Thoracic aorta (tissue), 2 donors: ENCODE measurements at places on chromosomes 2 and 18.

GRCh38 chr2:240351088-240351741 lies 84.2 kb upstream of the GPC1 start:
- DNase-seq, result no peak

DNA sequence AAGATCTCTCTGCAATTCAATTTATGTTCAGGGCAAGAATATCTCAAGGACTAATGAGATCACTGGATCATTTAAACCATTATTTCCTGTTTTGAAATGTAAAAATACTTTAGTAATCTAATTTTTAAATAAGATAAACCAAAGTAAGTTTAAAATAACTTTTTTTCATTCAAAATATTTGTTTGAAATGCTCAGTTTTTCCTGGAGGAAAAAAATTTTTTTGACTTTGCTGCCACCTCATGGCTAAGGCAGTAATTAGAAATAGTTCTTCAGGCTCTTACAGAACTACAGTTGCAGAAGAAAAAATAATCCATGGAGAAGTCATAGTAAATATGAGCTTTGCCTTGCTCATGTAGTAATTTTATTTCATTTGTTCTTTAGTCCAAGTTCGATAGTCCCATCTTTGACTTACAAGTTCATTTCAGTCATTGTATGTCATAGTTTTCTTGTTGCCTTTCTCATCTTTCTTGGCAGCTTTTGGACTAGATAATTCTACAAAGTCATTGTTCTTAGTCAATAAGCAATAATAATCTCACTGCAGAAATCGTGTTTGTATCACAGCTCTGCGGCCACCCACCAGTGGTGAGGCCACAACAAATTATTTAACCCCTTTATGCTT lies 127.4 kb downstream of the DPP4 start:
- DNase-seq, result no peak

DNA sequence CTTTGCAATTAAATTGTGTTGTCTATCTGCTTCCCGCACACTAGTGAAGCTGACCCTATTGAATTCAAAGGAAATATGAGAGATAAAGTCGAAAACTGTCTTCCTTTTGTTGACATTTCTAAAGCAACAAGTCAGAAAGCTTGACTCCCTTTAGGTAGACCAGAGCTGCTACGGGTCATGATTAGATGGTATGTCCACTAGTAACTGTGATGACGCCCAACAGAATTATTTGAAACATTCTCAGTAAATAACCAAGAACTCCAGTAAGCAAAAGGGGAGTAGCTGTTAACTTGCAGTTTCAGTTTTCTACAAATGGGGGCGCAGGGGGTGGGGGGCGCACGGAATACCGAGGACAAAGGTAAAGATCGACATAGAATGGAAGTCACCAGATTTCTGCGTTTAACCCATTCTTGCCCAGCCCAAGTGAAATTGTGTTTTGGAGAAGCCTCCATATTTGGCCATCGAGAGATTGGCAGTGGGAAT lies 56.4 kb downstream of the CRIM1 start:
- no peak for DNase-seq

DNA sequence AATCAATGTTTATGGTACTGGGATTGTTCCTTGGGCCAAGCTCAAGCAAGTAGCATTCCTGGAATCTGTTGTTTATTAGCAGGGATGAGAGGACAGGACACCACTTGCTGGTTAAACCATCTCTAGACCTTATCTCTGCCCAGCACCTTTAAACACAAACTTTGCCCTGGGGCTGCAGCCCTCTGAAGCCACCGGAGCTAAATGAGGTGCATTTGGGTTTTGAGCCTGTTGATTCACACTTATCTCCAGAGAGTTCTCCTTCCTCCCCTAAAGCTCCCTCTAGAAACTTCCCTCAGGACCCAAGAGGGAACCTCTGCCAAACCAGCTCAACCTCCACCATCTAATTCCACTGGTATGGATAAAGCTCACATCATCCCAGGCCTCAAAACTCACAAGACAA lies 94.8 kb upstream of the EPAS1 start:
- DNase-seq, result no peak

- no peak for DNase-seq
Measured at GRCh38 chr18:2998644-2999043, 14.3 kb downstream of the LPIN2 start.

GRCh38 chr2:42713920-42714319 lies 50.0 kb downstream of the OXER1 start:
- no peak for DNase-seq

- DNase-seq, result no peak
Measured at GRCh38 chr2:226693521-226693920, 106.1 kb downstream of the IRS1 start.

DNA sequence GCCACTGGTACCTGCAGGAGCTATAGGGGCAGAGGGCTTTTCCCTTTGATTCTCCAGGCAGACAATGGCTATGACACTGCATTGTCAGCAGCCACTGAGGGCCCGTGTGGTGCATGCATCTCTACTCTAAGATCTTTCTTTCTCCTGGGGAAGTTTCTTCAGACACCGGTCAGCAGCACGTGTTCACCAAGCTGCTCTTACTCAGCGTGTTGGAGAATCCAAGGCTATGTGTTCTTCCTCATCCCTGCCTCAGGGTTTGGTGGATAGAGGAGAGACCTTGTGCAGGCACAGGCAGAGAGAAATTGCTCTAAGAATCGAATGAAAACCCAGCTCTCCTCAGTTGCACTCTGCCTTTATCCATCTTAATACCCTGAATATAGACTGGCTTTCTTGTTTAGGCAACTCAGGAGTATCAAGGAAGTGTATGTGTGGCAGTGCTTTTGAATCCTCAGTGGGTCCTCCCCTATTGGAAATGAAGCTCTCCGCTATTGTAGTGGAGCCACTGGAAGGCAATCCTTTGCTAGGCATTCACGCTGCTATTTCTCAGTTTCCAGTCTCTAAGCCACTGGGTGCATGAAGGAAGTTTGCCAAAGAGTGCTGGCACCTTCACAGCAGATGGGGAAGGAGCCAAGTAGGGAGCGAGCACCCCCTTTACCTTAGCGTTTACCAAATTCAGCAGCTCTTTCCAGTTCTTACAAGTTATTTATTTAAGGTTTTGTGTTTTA lies 86.9 kb upstream of the EML6 start:
- no peak for DNase-seq

GRCh38 chr2:160388464-160389263 lies 104.9 kb downstream of the RBMS1 start:
- DNase-seq, result no peak

GRCh38 chr2:242056026-242056425 lies 186.5 kb downstream of the RTP5 start:
- no peak for DNase-seq

- DNase-seq, result no peak
Measured at GRCh38 chr2:218777276-218777990, 4.5 kb upstream of the CYP27A1 start.

GRCh38 chr2:157443795-157444640 lies at the start of gene CYTIP:
Gene CYTIP, minus strand, starts transcription at chr2:157444089. Its CDS starts 69 bp downstream, at chr2:157444020.
- DNase-seq, result no peak

DNA sequence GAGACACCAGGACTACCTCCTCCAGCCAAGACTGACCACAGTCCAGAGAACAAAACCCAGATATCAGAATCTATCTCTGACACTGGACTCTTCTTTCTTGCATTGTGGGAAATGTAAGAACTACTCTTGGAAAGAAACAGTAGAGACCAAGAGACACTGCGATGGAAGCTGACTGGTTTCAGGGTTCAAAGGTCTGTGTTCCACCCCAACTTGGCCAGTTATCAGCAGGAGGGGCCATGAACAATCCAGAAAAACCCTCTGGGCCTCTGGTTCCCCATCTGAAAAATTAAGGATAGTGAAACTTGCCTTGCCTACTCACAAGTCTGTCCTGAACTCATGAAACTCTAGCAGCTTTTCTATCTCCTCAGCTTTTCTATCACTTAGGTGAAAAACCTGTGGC lies 166.5 kb downstream of the SUCLG1 start:
- DNase-seq, result no peak

DNA sequence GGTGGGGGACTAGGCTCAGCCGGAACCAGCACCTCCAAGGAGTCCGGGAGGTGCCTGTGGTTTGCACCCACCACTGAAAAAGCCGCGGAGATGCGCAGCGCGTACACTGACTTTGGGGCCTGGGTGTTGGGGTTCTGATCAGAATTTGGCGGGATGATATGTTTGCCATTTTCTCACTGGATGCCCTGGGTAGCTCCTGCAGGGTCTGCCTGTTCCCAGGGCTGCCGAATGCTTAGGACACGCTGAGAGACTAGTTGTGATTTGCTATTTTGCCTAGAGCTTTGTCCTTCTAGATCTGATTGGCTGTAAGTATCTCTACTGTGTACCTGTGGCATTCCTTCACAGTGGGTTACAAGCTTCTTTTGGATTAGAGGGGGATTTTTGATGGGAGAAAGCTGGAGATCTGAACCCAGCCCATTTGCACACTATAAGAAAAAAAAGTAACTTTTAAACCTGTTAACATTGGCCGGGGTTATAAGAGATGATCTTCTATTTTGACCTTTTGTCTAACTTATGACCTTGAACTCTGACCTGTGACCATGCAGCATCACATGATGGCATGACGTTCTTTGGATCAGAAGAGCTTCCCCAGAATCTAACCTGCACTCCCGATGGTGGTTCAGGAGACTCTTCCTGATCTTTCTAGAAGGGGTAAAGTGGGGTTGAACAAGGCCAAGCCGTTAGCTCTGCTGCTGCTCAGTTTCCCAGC lies 1.6 kb downstream of the KCNE4 start:
- no peak for DNase-seq

DNA sequence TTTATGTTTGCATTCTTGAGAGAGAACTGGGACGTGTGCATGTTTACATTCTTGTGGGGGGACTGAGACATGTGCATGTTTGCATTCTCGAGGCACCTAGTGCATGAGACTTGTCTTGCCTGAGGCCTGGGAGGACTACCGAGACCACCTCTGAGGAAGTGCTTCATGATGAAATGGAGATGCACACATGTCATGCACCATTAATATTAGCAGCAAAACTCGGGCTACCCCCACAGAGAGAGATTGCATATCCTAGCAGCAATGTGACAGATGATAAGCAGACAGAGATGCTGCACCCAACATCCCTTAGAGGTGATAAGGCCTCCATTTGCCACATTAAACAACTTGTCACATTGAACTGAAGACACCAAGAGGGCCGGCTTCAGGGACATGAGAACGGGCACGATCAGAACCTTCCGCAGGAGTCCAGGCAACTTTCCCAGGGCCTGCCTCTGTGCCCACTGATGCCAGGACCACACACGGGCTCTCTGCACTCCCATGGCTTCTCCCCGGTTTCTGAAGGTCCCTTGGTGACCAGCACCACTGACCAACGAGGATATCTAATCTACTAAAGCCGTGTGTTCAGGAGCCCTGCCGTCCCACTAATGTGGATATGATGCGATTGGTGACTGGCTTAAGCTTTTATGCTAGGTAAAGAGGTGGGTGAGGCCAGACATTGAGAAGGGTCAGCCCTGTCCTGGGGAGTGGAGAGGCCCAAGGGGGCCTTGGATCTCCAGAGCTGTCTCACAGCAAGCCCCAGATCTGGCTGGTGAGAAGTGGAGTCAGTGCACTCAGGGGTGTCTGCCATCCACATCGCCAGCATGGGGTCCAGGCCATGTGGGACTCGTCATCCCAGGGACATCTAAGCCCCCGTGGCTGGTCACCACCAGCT lies 208.3 kb downstream of the NDUFA10 start:
- no peak for DNase-seq

- DNase-seq, result no peak
Measured at GRCh38 chr18:11487390-11487789, 122.0 kb upstream of the SLC35G4 start.

DNA sequence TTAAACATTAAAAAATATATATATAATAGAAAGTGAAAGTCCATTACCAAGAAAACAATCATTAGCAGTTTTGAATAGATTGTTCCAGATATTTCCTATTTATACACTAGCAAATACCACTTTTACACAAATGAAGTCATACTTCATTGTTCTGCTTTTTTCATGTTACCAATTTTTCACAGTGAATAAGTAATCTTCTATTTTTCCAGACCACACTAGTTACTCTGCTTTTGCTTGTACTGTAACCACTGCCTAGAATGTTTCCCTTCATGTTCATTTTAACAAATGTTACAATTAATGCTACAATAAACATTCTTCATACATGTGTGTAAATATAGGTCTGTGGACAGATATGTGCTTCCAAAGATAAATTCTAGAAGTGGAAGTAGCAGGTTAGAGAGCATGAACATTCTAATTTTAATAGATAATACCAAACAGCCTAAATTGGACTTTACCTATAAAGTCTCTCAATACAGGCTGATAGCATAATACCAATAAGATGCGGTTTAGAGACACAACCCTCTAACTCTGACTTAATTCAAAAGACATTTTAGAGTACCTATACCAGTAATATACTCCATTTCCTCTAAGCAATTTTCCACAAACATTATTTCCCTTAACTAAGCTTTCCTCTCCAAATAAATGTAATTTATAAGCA lies 17.0 kb downstream of the ITSN2 start:
- DNase-seq, result no peak

DNA sequence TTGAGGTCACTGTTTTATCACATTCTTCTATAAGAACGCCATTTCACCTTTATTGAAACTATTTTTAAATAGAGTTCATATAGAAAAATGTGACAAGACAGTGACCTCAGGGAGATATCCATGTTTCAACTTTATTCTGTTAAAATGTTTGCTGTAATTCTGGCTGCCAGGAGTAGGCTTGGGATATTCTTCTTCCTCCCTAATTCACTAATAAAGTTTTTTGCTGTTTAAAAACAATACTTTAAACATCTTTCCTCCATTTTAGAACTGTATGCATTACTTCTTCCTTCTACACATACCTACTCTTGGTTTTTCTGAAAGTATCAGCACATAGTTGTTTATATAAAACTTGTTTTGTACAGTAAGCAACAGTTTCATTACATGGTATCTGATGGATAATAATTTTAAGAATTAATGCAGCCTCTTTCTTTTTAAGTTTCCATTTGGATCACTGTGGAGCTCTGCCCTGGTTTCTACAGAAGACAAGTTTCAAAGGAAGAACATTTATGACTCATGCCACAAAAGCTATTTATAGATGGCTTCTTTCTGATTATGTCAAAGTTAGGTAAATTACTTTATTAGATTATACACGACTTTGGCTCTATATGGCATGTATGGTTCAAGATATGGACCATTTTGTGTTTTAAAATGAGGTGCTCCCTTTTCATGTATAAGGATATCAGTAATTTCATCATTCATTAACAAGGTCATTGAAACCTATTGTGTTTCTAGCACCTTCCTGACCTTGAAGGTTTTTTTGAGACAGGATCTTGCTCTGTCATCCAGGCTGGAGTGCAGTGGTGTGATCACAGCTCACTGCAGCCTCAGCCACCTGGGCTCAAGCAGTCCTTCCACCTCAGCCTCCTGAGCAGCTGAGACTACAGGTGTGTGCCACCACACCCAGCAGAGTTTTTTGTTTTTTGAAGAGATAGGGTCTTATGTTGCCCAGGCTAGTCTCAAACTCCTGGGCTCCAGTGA lies 7.2 kb downstream of the CPSF3 start:
- no peak for DNase-seq

GRCh38 chr18:41928581-41928980 lies 26.5 kb upstream of the PIK3C3 start:
- DNase-seq, result no peak
